Activated T-cell treated with anti-CD3 and anti-CD28 coated beads, Interleukin-2, amount 50 U/mL, for 4 hours (primary cell): ENCODE measurements at places on chromosomes 7 and 10. TPM values are rescaled to one million over a fixed set of nuclear protein-coding genes. Genes with fewer than 3 reads are reported as not detected.

DNA sequence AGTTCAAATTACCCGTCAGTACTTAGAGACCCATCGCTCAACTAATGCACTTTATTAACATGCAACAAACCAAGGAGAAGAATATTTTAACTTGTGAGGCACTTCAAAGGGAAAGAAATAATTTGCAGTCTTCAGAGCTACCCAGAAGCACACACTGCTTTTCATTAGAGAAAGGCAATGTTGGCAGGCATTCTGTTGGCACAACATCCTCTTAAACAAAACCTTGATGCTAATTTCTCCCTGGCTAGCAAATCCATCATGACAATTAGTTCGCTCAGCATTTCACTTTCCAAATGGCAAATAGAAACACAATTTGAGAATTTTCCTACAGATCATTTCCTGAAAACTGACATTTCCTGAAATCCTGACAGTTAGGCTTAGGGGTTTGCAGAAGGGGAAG is 155.6 kb upstream of the FAM13C start:
- DNase-seq = no peak

GRCh38 chr7:100678291-100678984 is 4.9 kb downstream of the GNB2 start:
- DNase-seq = no peak

DNA sequence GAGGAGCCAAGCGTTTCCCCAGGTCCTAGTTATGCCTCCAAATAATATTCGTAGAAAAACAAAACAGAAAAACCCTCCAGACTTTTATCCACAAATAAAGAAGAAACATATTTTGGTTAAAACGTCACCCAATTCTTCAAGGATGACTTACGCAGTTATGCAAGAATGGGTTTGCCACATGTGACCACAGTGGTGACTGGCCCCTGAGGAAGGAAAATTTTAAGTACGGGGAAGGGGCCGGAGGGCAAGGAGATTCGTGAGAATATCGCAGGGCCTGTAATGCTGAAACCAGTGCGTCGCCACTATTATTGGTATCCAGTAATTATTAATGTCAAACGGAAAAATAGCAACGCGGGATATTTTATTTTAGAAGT is 537 bp upstream of the MRPS24 start:
- no peak for DNase-seq

DNA sequence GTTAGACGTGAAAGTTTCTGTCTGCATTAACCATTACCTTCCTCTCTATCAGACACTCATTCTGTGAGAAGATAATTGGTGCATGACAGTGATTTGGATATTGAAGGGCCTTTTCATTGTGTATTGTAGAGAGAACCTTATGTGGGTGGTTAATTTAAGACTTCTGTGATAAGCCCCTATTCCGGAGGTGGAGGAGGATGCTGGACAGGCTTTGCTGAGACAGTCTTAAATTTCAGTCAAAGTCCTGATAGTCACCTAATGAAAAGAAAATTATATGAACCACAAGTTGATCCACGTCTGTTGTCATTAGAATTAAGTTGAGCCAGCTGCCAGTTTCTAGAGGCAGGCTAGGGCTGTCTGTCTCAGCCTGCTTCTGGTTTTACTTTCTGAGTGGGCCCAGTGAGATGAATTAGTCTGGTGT is 62.9 kb downstream of the CELF2 start:
- no peak for DNase-seq

DGKI gene
- 4.3 TPM for total RNA-seq
